ENCODE measurements at places on chromosomes 2 and 18. TPM values are rescaled to one million over a fixed set of nuclear protein-coding genes. Genes with fewer than 3 reads are reported as not detected.

GRCh38 chr2:176650104-176650837, 381.0 kb downstream of the MTX2 start:
- DNase-seq = no peak

The SLC5A6 gene
- 85.7 TPM for total RNA-seq

The VWA3B gene
- total RNA-seq = not detected

DNA sequence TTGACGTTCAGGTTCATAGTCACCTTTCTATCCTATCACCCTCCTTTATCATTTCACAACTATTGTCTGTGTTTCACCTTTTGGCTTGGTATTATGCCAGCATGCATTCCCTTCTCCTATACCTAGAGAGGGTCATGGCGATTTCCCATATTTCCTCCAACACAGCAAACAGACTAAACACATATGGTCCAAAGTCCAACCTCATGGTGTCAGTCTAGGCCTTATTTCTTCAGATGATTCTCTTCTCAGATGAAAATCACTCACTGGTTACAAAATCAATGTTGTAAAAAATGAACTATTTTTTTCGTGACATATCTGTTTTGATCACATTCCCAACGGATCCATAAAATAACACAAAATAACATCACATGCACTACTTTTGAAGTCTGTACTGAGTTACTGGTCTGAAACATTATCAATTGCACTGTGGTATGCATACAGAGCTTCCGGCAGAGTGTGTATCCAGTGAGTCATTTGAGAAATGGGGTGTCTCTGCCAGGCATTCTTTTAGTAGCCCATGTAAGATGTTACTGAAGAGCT, 204.8 kb upstream of the GALNT5 start:
- DNase-seq = no peak

DNA sequence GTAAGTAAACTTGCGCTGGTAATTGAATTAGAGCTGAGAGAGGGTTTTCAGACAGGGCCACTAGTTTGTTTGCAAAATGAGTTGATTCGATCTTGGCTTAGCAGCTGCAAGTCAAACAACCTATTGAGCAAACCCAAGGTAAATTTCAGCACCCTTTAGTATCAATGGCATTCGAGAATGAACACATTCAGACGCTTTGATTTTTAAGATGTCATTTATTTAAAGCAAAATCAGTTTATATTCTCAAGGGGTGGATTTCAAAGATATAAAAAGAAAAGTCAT, 44.2 kb downstream of the TGIF1 start:
- no peak for DNase-seq

- DNase-seq = no peak
These were observed 28.8 kb downstream of the FBLN7 start for GRCh38 chr2:112166806-112167499.

GRCh38 chr18:31684279-31685096, at the start of gene B4GALT6:
TSS of gene B4GALT6 (minus strand) at chr18:31684581. CDS start at chr18:31684426, 155 bp downstream.
- DNase-seq = no peak

The VAMP8 gene
- 10.0 TPM for total RNA-seq

DNA sequence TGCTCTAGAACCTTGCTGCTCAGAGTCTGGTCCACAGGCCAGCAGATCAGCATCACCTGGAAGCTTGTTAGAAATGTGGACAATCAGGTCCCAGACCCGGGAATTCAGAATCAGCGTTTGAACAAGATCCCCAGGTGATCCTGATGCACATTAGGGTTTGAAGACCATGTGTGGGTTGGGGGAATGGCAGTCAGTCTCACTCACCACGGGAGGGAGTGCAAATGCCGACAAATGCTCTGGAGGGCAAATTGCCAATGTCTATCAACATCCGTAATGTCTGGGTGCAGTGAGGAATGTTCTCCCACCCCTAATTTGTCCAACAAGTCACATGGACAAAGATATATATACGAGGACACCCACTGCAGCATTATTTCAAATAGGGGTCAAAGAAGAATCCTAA, 34.5 kb downstream of the INPP5D start:
- DNase-seq = no peak

The UGT1A4 gene
- total RNA-seq = not detected

The AP1S3 gene
- total RNA-seq = not detected

The PLB1 gene
- 9.7 TPM for total RNA-seq

DNA sequence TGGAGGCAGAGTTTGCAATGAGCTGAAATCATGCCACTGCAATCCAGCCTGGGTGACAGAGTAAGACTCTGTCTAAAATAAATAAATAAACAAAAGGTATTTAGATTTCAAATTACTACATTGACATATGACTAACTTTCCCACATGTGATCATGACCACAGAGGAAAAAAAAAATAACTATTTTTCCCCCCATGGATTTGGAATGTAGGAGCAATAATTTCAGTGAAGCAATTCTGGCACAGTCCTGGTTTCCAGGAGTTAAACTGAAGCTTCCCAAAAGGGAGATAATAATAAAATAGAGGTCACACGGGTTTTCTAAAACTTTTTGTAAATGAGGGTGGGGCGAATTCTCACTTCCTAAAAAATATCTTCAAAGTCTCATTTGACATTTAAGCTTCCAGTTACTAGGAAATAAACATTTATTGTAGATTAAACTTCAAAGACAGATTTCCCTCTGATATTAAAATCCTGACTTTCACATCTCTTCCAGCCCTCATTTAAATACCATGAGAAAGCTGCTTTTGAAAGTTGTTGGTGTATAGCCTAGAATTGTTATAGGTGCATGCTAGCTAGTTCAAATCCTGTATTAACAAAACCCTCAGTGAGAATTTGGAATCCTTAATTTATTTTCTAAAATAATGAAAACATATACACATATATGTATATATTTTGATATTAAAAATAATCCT, 20.7 kb downstream of the SLC19A3 start:
- no peak for DNase-seq

The SPP2 gene
- not detected for total RNA-seq

The NAT8 gene
- not detected for total RNA-seq

DNA sequence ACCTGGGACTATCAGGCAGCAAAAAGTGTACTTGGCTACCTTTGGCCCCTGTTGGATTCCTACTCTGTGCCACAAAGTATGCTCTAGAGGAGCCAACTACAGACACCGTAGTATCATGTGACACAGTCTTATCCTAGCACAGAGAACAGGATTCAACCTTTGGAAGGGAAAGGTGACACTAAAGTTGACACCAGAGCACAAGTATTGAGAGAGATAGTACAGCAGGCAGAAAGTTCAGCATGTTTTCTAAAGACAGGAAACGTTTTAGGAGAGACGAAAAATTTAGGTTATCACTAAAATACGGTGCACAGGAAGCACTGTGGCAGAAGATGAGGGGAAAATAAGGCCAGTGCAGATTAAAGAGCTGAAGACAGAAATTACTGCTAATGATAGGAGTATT, 18.6 kb downstream of the SMAD2 start:
- DNase-seq = no peak

Data from ascending aorta (tissue), 2 donors.